CD4-positive, alpha-beta T cell treated with Interleukin-21 for 1 hour (primary cell): ENCODE measurements at places on chromosomes 13 and 19.
A peak's percentile ranks its signal among the peaks of the same experiment; 100 is the strongest.

- DNase-seq: no peak
These were observed 5.5 kb upstream of the WTIP start for GRCh38 chr19:34475975-34476594.

DNA sequence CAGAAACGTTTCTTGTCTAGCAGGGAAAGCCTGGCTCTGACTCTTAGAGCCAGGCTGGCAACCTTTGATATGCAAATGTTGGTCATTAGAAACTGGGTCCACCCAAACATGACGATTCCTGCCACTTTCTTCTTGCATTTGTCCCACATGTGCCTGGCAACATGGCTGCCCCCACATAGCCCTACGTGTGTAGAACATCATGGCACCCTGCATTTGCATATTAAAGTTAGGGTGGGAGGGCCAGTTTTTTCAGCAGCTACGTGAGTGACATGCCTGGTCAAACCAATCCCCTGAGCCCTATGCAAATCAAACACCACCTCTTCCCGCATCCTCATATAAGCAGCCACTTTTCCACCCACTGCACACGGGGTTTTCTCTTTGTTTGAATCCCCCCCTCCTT is 95.0 kb downstream of the LIG4 start:
- no peak for DNase-seq

- no peak for DNase-seq
These were observed 146.9 kb downstream of the KDM4B start for GRCh38 chr19:5115771-5116202.

DNA sequence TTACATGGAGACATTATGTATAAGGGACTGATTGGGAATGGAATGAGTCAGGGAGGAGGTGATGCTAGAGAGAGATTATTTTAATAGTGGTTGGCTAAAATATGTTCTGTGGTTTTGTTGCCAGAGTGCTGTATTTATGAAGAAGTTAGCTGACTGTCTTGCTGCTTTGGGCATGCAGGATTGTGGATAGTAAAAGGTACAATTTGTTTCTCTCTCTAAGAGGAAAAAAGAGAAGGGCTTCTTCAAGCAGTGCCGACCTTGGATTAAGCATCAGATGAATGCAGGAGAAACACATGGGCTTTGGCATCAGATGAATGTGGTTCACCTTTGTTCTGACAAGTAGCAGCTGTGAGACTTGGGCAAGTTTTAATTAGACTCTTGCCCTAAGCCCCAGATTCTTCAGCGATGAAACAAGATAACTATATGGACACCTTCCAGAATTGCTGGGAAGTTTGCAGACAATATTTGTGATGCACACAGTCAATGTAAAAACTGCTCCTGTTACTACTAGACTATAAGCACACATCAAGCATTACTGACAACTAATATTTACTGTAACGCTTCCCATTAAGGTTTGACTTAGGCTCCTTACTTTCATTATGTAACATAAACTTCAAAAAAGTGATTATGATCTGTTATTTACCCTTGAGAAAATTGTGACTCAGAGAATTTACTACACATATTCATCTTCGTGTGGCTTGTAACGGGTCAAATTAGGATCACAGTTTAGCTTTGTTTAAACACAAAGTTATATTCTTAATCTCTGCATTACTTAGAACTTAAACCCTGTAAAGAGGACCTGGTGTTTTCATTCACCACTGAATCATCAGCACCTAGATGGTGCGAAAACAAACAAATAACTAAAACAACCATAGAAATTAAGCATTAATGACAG is 824.0 kb downstream of the PCDH9 start:
- DNase-seq: no peak

DNA sequence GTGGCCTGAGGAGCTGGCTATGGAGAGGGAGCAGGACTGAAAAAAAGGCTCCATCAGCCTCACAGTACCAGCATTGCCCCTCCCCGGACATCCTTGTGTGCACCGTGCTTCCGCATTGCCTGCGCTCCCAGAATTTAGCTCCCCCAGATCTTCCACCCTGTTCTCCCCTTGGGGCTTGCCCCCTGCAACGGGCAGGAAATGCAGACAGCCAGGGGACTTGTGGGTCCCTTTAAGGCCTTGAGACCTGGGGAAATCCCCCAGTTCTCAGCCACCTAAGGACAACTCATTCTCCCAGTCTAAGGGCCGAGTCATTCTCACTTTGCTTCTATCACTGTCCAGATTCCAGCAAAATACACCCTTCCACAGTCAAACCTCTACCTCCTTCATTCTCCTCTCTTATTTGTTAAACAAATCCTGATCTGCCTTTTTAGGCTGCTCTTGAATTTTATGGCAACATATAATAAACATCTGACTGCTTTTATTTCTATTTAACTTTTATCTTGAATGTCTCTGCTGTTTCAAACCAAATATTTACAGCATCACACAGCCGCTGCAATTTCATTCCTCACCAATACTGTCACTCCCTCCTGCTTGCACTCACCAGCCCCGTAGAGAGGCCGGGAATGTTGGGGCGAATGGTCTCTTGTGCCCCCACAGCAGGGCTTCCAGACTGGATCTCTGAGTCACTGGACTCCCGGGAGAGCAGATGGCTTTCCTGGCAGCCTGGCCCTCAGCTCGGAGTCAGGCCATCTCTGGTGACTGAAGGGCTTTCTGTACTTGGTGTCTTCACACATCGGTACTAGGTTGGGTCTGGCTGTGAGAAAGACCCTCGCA is 221.9 kb downstream of the TSHZ3 start:
- no peak for DNase-seq

DNA sequence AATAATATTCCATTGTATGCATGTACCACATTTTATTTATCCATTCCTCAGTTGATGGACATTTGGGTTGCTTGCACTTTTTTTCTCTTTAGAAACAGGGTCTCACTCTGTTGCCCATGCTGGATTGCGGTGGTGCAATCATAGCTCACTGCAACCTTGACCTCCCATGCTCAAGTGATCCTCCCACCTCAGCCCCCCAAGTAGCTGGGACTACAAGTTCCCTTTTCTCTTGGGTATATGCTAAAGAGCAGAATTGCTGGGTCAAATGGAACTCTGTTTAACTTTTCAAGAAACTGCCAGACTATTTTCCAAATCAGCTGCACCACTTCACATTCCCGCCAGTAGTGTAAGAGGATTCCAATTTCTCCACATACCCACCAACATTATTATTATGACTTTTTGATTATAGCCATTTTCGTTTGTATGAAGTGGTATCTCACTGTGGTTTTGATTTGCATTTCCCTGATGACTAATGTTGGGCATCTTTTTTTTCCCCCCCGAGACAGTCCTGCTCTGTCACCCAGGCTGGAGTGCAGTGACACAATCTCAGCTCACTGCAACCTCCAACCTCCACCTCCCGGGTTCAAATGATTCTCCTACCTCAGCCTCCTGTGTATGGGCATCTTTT is 7.6 kb upstream of the IPO5 start:
- DNase-seq: no peak

- no peak for DNase-seq
These were observed 92.3 kb upstream of the ANKRD10 start for GRCh38 chr13:111007209-111007608.

DNA sequence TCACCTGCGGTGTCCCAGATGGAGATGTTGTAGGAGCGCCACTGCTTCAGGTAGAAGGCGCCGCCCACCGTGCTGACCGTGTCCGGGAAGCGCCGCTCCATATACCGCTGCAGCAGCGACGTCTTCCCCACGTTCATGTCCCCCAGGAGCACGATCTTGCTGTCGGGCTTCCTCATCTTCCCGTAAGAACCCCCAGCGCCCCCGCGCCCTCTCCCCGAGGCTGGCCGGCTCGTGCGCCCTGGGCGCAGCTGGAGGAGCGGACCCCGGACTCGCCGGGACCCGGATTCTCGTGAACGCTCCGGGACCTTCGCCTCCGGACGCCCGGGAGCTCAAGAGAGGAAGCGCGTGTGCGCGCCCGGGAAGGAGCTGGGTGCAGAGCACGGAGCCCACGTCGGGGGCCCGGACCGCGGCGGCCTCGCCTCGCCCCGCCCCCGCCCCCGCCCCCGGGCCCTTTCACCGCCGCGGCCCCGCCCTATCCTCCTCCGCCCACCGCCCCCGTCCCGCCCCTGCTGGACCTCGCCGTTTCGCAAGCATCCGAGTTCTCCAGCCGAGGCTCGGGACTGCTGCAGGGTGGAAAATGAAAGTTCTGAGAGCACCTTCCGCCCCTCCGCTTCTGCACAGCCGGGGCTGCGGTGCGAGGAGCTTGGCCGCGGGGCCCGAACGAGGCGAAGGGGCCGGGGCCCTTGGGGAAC is at the start of gene RAB20:
Gene RAB20, minus strand, starts transcription at position 379 of the 692 bp plus-strand sequence. Its CDS starts 203 bp downstream, at position 176.
- DNase-seq: peak; percentile 68

DNA sequence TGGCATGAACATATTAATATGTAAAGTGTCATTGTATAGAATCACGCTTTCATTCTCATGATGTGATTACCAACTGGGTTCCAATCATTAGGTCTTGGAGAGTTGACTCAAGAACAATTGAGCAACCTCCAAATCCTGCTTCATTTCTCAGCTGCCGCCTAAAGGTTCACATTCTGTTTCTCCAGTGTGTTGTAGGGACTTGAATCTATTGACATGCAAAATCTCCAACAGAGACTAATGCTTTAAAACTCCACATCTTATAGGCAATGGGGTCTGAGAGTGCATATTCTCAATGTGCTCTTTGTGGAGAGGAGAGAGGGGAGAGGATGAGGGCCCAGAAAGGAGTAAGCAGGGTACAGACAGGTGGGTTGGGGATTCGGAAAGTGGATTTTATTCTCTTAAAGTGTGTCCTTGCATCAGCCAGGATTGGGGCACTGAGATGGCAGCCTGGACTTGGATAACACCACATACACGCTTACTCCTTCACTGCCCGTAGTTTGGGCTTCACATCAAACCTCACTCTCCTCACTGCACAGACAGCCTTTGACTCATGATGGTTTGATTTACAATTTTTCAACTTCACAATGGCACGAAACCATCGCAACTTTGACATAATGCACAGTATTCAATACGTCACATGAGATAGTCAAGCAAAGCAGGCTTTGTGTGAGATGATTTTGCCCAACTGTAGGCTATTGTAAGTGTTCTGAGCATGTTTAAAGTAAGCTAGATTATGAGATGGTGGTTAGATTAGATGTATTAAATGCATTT is 241.3 kb upstream of the IRS2 start:
- DNase-seq: no peak

- DNase-seq: no peak
These were observed 930.5 kb upstream of the SLC10A2 start for GRCh38 chr13:103996733-103997132.

DNA sequence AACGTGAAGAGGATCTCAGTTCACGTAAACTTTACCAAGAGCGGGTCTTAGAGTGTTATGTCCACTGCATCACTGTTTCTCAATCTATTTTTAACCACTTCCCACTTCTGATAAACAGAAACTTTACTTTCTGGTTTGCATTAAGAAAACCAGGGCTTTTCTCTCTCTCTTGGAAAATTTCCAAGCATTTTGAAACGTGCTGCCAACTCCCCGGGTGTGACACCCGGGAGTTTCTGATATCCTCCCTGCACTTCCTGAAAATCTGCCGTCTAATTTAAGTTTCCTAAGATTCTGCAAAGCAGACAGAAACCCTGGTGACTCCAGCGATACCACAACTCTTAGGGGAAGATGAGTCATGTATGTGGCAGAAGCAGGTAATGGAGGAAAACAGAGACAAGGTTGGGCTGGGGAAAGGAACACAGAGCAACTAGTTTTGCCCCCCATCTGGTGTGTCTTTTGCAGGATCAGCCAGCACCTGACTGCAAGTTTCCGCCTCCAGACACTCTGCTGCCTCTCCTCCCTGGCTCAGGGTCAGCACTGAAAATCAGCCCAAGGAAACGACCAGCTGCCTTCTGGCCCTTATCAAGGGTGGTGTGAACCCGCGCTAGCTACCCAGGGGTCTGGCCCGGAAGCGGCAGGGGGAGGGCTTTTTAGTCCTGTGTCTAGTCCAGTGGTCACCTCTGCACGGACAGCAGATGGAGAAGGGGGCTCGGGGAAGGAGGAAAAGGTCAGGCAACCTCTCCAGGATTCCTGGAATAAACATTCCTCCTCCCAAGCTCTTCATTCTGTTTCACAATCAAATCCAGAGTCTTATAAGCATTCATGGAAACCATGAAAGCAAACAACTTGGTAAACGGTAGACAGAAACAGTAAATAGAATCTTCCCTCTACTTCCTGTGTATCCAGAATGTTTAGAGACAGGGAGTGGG is 11.3 kb upstream of the FFAR2 start:
- DNase-seq: no peak

DNA sequence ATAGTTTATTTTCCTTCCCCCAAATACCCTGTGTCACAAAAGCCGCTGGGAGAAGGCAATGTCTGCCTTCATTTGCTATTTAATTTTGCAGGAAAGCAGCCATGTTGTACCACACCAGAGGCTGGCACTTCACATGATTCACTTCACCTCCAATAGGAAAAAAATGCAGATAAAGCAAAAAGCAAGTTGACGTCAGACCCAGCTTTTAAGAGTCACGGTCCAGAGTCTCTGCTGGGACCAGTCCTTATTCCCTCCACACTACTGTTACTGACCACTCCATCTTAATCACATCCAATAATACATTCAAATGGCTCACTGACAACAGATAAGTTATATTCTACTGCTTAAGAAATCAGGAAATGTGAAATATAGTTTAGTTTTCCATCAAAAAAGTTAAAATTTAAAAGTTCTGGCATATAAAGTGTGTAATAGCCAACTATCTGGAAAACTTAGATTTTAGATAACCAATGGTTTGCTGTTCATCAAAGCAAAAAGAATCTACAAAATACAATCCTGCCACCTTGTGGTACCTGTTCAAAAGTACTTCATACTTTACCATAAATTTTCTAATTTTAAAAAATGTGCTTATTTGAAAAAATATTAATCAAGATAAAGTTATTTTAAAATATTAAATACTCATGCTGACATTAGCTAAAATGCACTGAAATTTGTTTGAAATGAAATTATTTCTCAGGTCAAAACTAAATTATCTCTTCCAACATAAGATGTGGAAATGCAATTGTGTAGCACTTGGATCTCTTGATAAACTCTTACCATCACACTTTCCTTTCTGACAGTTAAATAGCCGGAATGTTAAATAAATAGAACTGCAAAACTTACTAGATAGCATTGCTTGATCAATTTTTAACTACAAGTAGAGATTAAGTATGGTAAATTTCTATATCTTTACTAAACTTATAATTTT is 97.3 kb downstream of the SERP2 start:
- peak; percentile 27 for DNase-seq

- no peak for DNase-seq
These were observed 3.9 kb downstream of the IRF2BP1 start for GRCh38 chr19:45881909-45882528.

GRCh38 chr19:7004313-7004931 is 16.8 kb downstream of the MBD3L2B start:
- DNase-seq: no peak

DNA sequence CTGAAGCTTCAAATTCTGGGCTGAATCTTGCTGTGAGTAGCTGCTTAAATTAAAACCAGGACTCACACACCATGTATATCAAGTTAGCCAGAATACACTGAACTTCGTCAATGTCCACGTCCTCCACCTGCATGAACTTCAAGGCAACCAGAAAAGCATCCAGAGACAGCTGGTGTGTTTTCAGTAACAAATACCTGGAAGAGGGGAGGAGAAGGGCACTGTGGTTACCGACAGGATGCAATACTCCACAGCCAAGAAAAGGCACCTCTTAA is 20.4 kb downstream of the PROZ start:
- no peak for DNase-seq
